Activated T-helper 2 cell treated with anti-CD3 and anti-CD28 coated beads, Interferon-gamma antibody, Interleukin-2, Interleukin-4, amounts not matched to agents 10 μg/mL and 5 μg/mL and 100 μg/mL, durations not matched to agents 14 hours and 24 hours and 36 hours (primary cell): ENCODE measurements at places on chromosomes 3 and 15. TPM values are rescaled to one million over a fixed set of nuclear protein-coding genes. Genes with fewer than 3 reads are reported as not detected.

Gene IL17RE
- 0.78 and 1.0 TPM in 2 replicates for total RNA-seq

Gene UPK1B
- not detected in 2 replicates for total RNA-seq

Gene WNT5A
- 0.05 TPM in 2 replicates for total RNA-seq

Gene MESP2
- 0.39 and 0.41 TPM in 2 replicates for total RNA-seq

Gene CLDN18
- not detected in 2 replicates for total RNA-seq

Gene PLSCR4
- not detected in 2 replicates for total RNA-seq
